ENCODE measurements at places on chromosomes 16 and 17.

DNA sequence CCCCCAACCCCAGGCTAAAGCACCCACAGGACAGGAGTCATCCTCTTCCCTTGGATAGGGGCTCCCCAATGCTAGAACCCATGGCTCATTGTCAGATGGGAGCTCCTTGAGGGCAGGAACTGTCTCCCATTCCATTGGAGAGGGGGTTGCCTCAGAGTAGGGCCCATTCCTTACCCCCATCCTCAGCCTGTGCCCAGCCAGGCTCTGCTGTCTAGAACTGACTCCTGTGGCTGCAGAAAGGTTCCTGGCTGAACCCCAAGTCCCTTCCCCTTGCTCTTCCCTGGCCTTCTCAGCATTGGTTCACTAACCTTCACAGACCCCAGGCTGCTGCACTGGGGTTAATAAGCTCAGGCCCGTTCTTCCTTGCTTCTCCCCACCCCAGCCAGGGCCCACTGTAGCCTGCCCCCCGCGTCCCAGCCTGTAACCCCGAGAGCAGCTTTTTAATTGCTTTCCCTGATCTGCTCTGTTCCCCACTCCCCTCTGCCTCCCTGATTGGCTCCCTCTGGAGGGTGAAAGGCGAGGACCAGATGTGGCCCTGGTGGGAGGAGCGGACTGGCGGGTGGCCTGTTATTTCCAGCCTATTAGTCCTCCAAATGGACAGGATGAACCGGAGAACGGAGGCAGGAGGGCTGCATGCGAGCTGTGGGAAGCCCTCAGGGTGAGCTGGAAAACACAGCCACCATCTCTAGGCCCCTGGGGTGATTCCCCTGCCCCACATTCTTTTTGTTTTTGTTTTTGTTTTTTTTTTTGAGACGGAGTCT lies 6.0 kb upstream of the GFAP start:
- no peak for DNase-seq

GRCh38 chr17:63973930-63974593 lies 1.3 kb upstream of the SCN4A start:
- DNase-seq = no peak

GRCh38 chr17:49497148-49498028 lies 2.3 kb downstream of the NGFR start:
- peak; percentile 32 for DNase-seq

DNA sequence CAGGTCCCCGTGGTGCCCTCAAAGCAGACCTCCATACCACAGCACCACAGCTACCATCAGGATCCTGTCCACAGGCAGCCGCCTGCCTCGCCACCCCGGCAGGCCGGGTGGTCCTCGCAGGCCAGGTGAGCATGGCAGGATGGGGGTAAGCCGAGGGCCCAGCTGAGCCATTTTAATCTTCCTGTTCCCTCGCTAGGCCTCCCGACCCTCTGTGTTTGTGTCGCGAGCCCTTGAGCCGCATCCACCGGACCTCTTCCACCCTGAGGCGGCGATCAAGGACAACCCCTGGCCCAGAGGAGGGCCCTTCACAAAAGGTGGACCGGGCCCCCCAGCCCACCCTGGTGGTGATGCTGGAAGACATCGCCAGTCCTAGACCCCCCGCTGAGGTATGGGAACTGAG lies 2.0 kb downstream of the PRR14 start:
- DNase-seq = no peak

- DNase-seq = no peak
Measured at GRCh38 chr17:38315497-38315896, 18.5 kb downstream of the MRPL45 start.

- DNase-seq = no peak
Measured at GRCh38 chr17:80908776-80909175, 82.9 kb upstream of the CHMP6 start.

GRCh38 chr16:88628512-88628974 lies 9.8 kb upstream of the IL17C start:
- DNase-seq = peak; percentile 63

DNA sequence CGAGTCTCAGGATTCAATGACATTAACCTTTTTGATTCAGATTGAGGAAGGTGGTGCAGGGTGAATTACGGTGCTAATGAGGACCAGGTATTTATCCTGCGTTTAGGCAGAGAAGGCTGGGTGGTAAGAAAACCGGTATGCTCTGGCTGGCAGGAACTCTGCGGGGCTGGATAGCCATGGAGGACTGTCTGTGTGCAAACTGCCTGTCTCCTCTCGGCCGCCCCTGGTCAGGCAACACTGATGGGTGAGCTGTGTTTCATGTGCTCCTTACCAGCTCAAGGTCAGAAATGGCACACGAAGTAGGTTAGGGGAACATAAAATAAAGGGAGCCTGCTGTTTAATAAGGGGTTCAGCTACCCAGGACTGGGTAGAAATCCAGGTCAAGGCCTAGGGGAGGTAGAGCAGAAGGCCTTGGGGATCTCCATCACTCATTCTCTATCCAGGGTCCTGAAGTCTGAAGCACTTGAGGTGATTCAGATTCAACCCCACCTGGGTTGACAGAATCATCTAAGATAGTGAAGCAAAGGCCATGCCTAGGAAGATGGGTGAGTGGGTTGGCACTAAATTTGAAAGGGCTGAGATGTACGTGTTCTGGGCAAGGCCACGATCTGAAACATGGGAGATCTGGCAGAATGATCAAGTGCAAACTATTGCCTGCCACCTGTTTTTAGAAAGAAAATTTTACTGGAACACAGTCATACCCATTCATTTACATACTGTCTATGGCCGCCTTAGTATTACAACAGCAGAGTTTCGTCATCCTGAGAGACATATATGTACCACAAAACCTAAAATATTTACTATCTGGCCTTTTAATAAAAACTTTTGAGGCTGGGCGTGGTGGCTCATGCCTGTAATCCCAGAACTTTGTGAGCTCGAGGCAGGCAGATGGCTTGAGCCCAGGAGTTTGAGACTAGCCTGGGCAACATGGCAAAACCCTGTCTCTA lies 292.5 kb downstream of the XYLT1 start:
- DNase-seq = peak; percentile 23

- peak; percentile 50 for DNase-seq
Measured at GRCh38 chr16:4339909-4340308, 11.2 kb downstream of the PAM16 start.

- DNase-seq = no peak
Measured at GRCh38 chr16:57647136-57647875, 18.9 kb downstream of the ADGRG1 start.

DNA sequence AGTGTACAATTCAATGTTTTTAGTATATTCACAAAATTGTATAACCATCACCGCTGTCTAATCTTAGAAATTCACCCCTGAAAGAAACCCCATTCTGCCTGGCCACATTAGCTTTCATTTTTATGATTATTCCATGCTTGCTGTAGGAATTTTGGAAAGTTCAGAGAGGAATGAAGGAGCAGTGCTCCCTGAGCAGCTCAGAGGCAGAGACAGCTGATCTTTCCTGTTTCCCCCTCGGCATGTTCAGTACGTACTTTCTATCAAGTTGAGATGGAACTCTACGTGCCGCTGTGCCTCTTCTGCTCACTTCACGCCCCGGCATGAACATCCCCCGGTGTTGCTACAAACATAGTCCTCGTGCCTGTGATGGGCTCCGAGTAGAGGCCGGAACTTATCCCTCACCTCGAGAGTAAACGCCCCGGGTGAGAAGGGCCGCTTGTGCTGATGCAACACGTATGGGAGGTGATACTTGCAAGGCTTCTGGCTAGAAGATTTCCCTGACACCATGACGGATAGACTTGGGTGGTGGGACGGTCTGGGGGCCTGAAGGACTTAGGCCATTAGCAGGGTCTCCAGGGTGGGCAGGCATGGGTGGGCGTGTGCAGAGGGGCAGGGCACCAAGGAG lies 79.2 kb upstream of the CIBAR2 start:
- no peak for DNase-seq

GRCh38 chr17:44540246-44541084 lies 16.8 kb upstream of the FZD2 start:
- DNase-seq = no peak

DNA sequence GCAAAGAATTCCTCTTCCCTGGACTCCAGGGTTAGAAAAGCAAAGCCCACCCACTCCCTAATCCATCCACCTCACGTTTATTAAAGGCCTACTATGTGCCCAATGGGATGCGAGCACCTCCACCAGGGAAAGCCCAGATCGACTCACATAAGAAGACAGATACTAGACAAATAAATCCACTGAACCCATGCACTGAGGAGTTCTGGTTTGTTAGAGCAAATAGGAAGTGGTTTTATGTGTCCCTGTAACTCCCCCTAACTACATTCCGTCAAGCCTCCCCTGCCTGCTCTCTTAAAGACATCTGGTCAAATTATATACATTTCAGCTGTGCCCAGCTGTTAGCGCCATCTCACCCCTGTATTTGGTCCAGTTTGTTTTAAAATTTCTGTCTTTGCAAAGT lies 218.5 kb upstream of the RPL38 start:
- DNase-seq = peak; percentile 21

- no peak for DNase-seq
Measured at GRCh38 chr16:1492082-1492922, 858 bp upstream of the TELO2 start.
